ENCODE measurements at places on chromosomes 16 and 17.
A peak's percentile ranks its signal among the peaks of the same experiment; 100 is the strongest.

GRCh38 chr17:48163809-48164208, 56.2 kb downstream of the SNX11 start:
- DNase-seq = no peak

DNA sequence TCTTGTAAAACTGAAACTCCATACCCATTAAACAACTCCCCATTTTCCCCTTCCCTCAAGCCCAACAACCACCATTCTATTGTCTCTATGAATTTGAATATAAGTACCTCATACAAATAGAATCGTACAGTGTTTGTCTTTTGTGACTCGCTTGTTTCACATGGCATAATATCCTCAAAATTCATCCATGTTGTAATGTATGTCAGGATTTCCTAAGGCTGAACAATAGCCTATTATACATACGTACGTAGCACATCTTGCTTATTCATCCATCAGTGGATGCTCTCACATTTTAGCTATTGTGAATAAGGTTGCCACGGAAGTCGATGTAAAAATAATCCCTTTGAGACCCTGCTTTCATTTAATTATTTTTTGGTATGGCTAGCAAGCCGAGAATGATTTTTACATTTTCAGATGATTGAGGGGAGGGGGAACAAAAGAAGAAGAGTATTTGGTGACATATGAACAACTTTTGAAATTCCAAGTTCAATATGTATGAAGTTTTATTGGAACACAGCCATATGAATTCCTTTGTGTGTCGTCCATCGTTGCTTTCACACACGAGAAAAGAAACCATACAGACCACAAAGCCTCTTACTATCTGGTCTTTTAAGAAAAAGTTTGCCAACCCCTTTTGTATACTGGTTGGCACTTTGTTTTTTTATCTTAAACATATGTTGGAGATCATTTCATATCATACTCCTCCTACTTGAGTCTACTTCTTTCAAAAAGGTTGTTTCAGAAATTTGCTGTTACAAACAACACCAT, 371.2 kb downstream of the NPIPA8 start:
- no peak for DNase-seq

DNA sequence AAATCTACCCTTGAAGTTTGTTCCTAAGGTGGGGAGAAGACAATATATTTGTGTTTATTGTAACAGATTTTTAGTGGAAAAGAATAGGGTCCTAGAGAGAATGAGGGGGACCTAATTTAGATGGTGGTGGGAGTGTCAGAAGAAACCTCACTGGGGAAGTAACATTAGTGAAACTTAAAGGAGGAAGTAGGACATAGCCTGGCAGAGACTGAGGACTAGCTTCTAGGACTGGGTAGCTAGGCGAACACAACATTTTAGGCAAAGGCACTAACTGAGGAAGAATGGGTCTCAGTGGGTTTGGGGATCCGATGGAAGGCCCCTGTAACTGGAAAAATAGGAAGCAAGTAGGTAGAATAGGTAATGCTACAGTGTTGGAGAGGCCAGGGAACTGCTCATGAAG, 4.2 kb upstream of the ARL2BP start:
- DNase-seq = peak; percentile 46

GRCh38 chr16:69112285-69113129, 7.1 kb downstream of the HAS3 start:
- DNase-seq = no peak

- DNase-seq = no peak
Observed at GRCh38 chr17:79420318-79421243, 190.3 kb downstream of the RBFOX3 start.

DNA sequence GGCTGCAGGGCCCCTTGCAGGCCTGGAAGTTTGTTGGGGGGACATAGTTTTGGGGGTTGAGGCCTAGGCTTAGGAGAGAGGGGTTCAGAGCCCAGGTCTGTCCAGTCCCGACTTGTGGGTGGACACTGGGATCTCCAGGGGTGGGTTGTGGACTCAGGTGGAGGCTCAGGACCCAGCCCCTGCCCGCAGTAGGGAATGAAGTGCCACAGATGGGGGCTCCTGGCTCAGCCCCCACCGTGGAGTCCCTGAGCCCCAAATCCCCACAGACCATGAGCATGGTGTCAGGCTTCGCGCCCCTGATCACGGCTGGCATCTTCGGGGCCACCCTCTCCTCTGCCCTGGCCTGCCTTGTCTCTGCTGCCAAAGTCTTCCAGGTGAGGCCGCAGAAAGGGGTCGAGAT, 14.3 kb downstream of the SLC12A3 start:
- no peak for DNase-seq

DNA sequence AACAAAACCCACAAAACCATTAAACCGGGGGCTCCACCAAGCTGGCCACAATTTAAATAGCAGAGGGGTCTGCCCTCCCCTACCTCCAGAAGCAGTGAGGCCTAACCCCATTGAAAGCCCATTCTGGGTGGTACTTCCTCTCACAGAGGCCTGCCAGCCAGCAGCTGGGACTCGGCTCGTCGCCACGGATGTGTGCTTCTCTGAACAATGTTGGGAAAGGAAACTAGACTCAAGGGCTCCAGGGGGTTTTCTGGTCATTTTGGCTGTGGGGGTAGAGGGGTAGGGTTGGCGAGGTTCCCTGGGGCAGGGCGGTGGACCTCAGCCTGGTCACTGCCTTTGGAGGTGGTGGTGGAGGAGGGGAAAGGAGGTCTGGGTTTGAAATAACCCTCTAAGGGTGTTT, 4.7 kb upstream of the PLCG2 start:
- peak; percentile 65 for DNase-seq

Data from naive B cell (primary cell).